ENCODE measurements at places on chromosomes 1 and 21.

- no peak for DNase-seq
Observed at GRCh38 chr1:228148196-228148861, 1.4 kb upstream of the GJC2 start.

DNA sequence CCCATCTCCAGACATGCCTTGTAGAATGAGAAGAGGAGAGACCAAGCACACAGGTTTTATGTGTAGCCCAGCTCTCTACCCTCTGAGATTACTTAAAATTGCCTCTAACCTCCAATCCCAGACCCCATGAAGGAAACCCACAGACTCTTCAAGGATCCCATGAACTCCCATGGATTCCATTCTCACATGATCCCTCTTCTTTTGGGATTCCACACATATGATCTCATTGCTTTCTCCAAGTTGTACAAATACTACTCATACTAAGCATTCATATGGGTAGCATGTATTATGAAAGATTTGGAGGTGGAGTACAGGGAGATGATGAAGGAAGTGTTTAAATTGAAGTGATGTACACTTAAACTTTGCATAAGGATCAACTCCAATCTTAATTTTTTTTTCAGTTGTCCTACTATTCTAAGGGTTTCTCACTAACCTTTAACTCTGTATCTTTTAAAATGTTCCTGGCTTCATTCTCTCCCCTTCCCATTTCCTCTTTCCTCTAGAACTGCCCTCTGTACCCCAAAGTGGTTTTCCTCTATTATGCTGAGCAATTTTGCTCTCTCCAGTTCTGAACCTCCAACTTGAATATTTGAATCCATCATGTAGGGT, 41.6 kb downstream of the MFSD2A start:
- DNase-seq = no peak

- DNase-seq = peak; percentile 35
Observed at GRCh38 chr1:65209005-65209885, 61.2 kb downstream of the AK4 start.

DNA sequence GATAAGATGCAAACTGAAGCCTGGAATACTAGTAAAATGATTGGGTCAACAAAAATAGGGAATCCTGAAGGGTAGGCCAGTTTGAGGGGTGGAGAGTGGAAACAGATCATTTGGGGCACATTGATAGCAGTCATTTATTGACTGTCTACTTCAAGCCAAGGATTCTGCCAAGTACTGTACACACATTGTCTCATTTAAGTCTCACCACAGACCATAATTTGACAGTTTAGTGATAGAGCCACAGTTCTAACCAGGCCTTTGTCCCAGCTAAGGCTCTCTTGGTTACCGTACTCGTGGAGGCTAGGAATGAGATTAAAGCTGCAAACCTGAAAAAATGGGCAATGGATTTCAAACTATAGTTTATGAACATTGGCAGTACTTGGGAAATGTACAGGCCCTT, 11.2 kb downstream of the RBM15 start:
- no peak for DNase-seq

- DNase-seq = no peak
Observed at GRCh38 chr1:43750083-43750482, 42.7 kb downstream of the ST3GAL3 start.

- no peak for DNase-seq
Observed at GRCh38 chr1:91036894-91037829, 15.3 kb upstream of the ZNF644 start.

GRCh38 chr1:245825128-245825901, 670.5 kb downstream of the KIF26B start:
- DNase-seq = no peak

DNA sequence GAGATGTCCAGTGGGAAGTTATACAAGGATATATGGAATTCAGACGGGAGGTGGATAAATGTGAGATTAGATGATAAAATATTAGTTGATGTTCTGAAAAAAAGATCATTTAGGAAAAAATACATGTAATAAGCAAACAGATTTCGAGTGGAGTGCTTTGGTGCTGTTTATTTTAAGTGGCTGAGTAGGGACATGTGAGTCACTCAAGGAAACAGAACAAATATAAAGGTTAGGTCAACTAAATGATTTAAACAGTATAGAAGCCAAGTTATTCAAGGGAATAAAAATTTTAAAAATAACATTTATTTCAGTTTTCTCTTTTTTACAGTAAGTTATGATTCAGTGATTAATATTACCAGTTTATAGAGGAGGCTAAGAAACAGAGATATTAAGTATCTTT, 1046.7 kb upstream of the B3GALT2 start:
- no peak for DNase-seq

- DNase-seq = no peak
Observed at GRCh38 chr1:8987881-8988617, 38.2 kb downstream of the SLC2A7 start.

- no peak for DNase-seq
Observed at GRCh38 chr1:118115567-118116295, 69.3 kb downstream of the SPAG17 start.

GRCh38 chr1:48245106-48245505, 22.6 kb downstream of the SLC5A9 start:
- DNase-seq = no peak

DNA sequence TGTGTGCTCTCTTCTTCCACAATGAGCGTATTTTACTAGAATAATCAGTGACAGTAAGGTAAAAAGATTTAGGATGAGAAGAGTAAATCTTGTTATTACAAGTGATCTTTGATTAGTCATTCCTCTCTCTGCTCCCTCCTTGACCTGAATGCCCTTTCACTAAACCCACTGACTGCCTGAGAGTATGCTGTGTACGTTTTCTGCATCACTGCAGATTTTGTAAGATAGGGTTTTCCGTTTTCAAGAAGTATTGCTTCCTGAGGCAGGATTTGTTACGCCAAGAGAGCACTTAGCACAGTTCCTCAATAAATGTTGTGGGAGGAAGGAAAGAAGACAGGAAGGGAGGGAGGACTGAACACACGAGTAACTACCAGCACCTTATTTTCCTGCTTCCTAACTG, 7.7 kb upstream of the LAMB3 start:
- DNase-seq = no peak

GRCh38 chr21:27152996-27153395, 186.1 kb upstream of the ADAMTS5 start:
- no peak for DNase-seq

DNA sequence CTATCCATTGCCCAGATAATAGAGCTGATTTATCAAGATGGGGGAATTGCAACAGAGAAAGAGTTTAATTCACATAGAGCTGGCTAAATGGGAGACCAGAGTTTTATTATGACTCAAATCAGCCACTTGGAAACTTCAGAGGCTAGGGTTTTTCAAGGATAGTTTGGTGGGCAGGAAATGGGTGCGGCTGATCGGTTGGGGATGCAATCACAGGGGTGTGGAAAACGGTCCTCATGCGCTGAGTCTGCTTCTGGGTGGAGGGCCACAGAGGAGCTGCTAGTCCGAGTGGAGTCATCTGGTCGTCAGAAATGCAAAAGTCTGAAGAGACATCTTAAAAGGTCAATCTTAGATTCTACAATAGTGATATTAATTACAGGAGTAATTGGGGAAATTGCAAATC, 32.0 kb upstream of the FAM89A start:
- DNase-seq = no peak

DNA sequence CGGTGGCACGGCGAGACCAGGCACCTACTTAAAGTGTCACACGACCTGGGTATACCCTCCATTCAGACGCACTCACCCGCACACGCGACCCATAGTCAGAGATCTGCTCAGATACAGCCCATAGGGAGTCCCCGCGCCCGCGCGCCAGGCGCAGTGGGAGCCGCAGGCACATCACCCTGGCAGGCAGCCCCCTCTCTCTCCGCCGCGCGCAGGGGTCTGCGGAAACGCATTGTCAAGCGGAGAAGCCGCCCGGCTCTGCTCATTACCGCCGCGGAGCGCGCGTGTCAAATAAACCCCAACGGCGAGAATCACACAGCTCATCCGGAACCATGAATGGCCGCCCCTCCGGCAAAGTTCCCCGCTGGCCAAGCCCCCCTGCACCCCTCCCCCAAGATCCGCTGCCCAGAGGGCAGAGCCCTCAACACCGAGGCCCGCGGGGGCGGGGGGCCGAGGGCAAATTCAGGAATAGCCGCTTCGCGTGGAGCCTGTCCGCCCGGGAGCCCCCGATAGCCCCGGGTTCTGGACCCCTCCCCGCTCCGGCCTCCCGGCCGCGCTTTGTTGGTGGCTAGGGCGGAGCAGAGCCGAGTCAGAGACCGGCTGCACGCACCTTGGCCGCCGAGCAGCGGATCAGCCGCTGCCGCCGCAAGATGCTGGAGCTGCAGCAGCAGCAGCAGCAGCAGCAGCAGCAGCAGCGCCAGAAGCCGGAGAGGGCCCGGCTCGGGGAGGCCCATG, 522 bp downstream of the LRP8 start:
- no peak for DNase-seq

DNA sequence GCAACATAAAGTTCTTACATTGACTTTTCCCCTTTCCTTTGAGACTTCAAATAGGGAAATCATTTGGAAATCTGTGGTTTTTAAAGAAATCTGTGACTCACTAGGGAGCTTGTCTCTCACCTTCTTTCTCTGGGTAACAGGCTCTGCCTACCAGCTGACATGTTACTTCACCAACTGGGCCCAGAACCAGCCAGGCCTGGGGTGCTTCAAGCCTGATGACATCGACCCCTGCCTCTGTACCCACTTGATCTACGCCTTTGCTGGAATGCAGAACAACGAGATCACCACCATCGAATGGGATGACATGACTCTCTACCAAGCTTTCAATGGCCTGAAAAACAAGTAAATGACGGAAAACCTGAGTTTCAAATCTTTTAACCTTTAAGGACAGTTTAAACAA, 9.2 kb upstream of the CHIA start:
- DNase-seq = no peak

DNA sequence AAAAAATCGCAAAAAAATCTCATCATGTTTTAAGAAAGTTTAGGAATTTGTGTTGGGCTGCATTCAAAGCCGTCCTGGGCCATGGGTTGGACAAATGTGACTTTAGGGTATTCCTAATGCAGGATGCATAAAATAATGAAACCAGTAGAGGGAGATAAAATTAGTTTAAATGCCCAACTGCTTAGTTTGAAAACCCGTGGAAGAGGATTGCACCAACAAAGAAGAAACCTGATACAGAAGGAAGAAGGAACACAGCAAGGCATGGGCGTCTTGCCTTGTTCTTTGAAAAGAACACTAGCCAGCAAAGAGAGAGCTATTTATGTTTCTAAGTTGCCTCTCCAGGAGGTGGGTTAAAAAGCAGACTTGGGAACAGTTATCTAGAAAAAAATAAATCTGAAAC, 37.9 kb downstream of the WDR3 start:
- DNase-seq = peak; percentile 0

- DNase-seq = no peak
Observed at GRCh38 chr1:10646347-10646861, 150.0 kb downstream of the CASZ1 start.

- DNase-seq = no peak
Observed at GRCh38 chr21:26761174-26761915, 83.9 kb downstream of the ADAMTS1 start.

DNA sequence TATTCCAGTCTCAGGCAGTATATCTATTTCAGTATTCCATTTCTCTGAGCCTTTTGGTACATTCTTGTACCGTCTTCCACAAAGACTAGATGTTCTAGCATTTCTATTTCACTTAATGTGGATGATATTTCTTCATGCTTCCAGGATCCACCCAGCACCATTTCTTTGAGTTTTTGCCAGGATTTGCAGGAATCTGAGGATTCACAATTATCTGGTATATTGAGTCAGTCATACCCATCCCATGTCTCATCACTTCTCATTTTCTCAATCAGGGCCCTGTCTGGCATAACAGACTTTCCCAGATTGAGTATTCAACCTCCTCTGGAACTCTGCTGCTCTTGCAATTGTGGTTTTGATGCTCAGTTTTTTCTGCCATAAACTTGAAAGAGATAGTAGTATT, 20.9 kb upstream of the COL11A1 start:
- peak; percentile 24 for DNase-seq

- peak; percentile 5 for DNase-seq
Observed at GRCh38 chr1:55474168-55474786, 259.1 kb upstream of the USP24 start.

GRCh38 chr1:12130466-12131130, 36.2 kb upstream of the TNFRSF1B start:
- no peak for DNase-seq

DNA sequence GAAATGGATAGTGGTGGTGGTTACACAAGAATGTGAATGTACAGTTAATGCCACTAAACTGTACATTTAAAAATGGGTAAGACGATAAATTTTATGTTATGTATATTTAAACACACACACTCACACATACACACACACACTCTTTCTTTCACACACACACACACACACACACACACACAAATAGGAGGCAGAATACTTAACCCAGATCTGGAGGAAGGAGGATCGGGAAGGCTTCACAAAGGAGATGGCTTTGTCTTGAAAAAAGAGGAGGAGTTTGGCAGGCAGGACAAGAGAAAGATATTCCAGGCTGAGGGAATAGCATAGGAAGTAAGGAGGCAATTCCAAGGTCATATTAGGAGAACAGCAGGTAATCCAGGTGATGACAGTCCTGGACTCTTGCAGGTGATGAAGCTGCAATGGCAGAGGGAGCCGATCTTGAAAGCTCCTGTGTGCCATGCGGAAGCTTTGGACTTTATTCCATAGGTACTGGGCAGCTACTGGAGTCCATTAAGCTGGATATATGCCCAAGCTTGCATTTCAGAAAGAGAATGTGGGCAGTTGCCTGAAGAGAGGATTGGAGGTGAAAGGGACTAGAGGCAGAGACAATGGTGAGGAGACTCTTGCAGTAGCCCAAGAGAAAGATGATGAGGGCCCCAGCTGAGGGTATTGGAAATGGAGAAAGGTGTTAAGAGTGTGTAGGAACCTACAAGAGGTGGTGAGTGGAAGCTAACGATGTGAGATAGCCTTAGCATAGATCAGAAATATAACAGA, 15.4 kb upstream of the LYST start:
- DNase-seq = no peak

- DNase-seq = no peak
Observed at GRCh38 chr1:25873120-25873519, 2.4 kb downstream of the PAQR7 start.

DNA sequence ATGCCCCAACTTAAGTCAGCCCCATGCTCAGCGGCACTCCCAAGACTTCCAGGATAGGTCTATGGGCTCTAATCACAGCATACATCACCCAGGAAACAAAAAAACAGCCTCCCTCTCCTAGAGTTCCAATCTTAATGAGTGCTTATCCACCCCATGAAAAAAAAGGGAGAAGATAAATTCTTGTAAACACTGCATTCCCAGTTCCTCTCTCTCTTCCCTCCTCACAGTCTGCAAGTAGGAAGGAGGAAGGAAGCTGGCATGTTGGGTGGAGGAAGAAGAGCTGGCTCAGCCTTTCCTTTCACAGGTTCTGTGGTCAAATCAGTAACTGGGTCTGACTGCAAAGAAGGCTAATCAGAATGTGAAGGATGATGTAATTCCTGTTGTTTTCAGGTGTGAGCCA, 69.9 kb upstream of the ZC3H11B start:
- DNase-seq = no peak

GRCh38 chr1:234294109-234294817, 79.0 kb upstream of the COA6 start:
- DNase-seq = no peak

GRCh38 chr21:41361786-41362604, at the start of gene MX2:
TSS of gene MX2 (plus strand) at chr21:41362027. CDS start at chr21:41376907, 14,880 bp downstream.
- no peak for DNase-seq
